HT-29 (cell line): ENCODE measurements at places on chromosomes 5 and 9.
A peak's percentile ranks its signal among the peaks of the same experiment; 100 is the strongest.

- no peak for DNase-seq
These were observed 7.6 kb upstream of the CXXC5 start for GRCh38 chr5:139640421-139641115.

DNA sequence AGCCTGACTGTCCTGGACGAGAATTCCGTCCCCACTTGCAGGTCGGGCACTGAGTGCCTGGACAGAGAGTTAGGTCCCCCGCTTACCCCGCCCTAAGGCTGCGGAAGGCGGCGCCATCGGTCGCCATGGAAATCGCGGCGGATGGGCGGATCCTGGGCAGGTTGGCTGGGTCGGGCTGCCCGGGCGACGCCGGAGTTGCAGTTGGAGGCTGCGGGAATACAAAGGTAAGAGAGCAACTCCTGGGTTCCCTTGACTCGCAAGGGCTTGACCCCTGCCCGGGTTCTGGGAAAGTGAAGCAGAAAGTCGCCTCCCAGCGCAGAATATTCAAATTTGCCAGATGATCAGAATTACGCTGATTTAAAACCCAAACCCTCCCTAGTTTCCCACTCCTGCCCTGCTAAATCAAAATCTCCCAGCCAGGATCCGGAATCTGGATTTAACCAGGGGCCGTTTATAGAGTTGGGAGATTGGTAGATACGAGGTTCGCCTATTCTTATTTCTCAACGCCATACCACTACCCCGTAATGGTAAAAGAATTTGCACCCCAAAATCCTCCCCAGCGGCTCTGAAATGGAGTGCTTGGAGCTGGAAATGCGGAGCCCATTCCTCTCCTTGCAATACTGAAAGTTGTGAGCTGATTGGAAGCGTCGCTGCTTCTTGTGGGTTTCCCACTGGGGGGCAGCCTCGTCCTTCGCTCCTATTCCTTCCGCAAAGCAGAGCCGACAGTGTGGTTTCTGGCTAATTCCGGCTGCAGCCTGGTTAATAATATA is 156.4 kb upstream of the RASEF start:
- DNase-seq: peak; percentile 78

DNA sequence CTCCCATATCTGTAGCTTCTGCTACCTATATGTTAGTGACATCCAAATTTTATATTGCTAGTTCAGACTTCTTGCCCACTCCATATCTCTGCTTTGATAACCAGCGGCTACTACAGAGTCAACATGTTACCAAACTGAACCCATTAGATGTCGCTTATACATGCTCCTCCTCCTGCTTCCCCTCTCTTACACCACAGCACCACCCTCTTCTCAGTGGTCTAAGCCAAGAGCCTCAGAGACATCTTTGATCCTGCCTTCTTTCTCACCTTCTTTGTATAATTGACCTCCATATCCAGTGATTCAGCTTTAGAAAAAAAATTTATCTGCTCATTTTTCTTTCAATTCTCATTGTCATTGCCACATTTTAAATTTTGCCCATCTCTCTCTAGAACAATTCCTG is 408.2 kb upstream of the TLE4 start:
- DNase-seq: no peak

DNA sequence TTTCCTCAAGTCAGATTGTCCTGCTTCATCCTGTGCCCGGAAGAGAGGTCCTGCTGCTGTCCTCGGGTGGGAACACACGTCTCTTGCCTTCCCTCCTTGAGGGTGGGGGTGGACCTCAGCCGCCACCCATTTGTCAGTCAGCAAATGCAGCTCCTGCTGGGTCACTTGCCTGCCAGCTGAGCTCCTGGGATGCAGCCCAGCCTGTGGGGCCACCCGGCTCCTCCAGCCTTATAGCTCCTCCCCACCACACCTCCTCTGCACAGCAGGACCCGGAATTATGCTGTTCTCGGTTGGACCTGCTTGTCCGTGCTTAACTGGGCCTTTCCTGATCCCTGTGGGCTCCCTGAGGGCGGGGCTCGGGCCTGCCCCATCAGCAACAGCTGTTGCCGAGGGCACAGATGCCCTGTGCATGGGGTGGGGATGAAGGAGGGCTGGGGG is 52.7 kb downstream of the RXRA start:
- peak; percentile 76 for DNase-seq

DNA sequence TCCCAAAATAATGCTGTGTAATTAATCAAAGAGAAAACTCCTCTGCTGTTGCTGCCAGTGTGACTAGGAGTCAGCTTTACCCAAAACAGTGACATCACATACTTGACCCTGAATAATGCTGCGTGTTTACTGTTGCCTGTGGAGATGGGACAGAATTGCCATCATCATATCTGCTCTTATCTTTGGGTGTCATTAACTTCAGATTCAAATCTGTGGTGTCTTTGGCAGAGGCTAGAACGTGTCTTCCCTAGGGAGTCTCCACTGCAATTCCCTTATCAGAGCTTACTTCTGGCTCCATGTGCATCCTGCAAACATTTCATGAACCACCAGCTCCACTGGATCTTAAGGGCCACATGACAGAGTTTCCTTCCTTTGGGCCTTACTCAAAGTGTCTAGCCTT is 88.9 kb upstream of the MRPS30 start:
- no peak for DNase-seq

GRCh38 chr5:88674356-88675167 is 208.4 kb downstream of the MEF2C start:
- no peak for DNase-seq

GRCh38 chr9:112239708-112240107 is 64.6 kb upstream of the SUSD1 start:
- no peak for DNase-seq

DNA sequence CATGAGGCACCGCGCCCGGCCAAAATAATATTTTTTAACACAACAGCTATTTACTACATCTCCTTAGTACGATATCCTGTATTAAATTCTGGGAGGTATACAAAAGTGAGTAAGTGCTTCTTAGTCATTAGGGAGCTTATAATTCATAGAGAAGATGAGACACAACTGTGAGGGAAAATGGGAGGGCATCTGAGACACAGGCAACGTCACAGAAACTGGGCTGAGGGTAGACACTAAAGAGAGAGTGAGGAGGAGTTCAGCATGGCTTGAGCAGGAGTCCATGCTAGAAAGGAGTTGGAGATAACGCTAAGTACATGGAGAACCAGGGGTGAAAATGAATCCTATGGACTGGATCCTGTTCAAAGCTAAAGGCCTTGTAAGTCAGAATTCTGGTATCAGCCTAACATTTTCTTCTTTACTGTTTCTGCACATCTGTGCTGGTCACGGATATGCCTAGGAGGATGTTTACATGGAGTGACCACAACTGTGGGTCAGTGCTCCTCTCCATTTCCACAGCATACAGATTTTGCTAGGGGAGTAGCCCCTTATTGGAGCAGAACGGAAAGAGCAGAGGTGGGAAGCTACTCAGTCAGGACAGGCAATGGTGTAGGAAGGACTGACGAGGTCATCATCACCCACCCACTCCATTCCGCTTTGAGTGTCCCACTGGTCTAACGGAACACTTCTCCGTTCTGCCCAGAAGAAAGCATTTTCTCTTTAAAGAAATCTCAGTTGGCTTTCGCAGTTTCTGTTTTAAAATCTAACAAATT is 310.4 kb upstream of the EFNA5 start:
- no peak for DNase-seq

- DNase-seq: no peak
These were observed 27.5 kb downstream of the B4GALT1 start for GRCh38 chr9:33139421-33140228.

DNA sequence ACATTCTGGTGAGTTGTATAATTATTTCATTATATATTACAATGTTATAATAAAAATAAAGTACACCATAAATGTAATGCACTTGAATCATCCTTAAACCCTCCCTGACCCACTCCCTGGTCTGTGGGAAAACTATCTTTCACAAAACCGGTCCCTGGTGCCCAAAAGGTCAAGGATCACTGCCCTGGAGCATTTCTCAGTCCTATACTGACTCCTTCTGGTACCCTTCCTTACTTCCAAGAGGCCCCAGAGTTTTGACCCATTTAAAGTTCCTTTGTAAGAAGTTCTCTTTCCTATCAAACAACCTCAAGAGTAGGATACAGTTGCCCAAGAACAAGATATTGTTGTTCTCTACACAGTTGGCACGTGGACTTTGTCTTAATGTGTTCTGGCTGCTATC is 88.9 kb upstream of the TRPM3 start:
- DNase-seq: no peak

- no peak for DNase-seq
These were observed 14.0 kb upstream of the GPR151 start for GRCh38 chr5:146529984-146530383.

DNA sequence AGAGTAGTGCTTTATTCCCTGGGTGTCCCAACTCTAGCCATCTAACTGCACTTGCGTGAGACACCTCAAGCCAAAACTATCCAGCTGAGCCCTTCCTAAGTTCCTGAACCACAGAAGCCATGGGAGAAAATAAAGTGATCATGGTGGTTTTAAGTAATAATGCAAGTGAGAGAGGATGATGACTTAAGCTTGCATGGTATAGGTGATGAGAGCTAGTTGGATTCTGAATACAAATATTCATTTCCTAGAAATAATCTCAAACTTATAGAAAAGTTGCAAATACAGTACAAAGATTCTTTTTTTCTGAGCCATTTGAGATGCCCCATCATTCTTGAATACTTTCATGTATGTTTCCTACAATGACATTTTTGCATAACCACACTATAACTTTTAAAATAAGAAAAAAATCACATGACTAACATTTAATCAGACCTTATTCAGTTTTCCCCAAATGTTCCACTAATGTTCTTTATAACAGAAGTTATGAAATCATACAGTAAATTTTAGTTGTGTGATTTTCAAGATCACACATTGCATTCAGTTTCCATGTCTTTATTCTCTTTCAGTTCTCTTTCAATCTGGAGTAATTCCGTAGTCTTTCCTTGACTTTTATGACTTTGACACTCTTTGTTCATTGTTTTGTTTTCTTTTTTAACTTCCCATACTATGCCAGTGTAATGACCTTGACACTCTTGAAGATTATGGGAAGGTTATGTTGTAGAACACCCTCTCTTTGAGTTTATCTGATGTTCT is 5.5 kb upstream of the AK3 start:
- no peak for DNase-seq

DNA sequence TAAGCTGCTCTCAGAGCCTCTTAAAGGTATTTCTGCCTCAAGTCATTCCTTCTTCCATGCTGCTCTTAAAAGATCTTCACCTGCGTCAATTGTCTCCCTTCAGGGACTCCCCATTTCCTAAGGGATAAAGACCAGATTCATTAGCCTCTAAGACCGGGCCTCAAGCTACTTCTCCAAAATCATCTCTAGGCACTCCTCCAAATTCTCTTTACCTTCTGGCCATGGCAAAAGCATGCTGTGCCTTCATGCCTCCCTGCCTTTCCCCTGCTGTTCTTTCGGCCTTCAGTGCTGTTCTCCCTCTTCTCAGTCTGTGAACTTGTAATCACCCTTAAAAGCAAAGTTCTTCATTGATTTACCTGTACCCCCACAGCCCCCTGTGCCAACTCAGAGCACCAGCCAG is 4.4 kb downstream of the TMOD1 start:
- no peak for DNase-seq

DNA sequence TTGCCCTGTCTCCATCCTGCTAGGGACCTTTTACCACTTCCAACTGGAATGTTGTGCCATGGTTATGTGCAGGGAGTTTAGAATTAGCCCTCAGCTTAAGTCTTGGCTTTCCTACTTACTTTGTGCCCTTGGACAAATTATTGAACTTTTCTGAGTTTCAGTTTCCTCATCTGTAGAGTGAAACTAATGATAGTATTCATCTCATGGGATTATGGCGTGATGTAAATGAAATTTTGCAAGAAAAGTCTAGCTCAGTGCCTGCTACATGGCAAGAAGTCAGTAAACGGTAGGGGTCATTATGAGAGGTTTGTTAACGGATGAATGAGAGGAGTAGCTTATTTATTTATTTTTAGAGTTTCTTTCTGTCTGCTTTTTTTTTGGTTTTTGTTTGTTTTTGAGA is 1.8 kb downstream of the MVB12B start:
- DNase-seq: no peak

DNA sequence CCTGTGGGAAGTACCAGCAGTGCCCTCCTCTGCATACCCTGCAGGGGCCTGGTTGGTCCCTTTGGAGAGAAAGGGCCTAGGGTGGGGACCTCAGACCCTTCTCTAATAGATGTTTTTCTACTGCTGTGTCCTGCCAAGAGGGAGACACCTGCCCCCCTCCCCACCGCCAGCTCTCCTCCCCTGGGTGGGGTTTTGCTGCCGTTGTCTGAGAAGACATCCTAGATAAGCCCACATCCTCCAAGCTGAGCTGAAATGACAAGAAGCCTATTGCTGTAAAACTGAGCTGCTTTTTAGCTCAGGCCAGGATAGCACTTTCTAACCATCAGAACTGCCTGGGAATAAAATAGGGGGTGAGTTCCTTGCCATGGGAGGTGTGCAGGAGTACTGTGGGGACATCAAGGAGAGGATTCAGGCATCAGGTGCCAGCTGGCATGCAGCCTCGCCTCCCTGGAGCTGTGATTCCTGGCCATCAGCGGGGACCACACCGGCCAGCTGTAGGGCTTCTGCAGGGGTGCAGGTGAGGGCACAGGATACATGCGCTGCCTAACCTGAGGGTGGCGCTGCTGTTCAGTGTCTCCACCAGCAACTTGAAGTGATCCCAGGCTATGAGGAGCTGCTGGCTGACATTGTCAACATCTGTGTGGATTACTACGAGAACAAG is 37.9 kb downstream of the CYFIP2 start:
- no peak for DNase-seq

GRCh38 chr5:163362840-163363371 is 74.5 kb upstream of the CCNG1 start:
- no peak for DNase-seq

GRCh38 chr9:103574056-103574455 is 520.1 kb upstream of the SMC2 start:
- no peak for DNase-seq

- DNase-seq: no peak
These were observed 34.8 kb downstream of the FBXO38 start for GRCh38 chr5:148418511-148418910.

GRCh38 chr5:68265347-68265746 is 49.8 kb downstream of the PIK3R1 start:
- no peak for DNase-seq

- DNase-seq: no peak
These were observed 2.3 kb downstream of the FANCC start for GRCh38 chr9:95315108-95315746.

DNA sequence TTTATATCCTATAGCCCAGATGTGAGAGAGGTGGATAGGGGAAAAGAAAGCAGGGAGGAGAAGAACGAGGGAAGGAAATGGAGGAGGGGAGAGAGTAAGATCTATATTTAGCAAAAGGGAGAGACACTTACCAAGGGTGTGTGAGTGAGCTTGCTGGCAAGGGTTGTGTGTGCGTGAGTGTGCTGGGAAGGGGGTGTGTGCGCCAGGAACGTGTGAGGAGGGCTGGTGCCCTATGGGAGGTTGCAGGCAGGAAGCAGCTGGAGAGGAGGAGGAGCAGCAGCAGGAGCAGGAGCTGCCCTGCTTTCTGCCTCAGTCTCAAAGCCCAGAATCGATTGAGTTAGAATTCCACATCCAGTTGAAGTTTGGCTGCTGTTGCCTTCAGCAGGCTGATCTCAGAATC is 148.3 kb upstream of the RUSC2 start:
- DNase-seq: no peak

DNA sequence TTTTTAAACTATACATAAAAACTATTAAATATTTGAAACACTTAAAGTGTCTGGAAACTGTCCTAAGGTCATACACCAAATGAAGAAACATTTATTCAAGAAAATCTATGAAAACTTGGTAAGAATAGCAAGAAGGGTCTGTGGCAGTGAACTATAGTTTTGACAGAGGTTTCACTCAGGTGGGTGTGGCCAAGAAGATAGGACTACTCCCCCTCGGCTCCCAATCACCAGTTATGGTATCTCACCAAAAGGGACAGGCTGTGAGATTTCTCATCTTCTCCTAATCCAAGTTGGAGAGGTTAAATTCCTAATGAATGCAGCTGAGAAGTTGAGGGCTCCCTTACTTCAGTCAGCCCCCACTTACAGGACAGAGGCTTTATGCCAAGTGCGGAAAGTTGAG is 2.9 kb downstream of the ARSK start:
- no peak for DNase-seq
